ENCODE measurements at places on chromosomes 16 and 17.

DNA sequence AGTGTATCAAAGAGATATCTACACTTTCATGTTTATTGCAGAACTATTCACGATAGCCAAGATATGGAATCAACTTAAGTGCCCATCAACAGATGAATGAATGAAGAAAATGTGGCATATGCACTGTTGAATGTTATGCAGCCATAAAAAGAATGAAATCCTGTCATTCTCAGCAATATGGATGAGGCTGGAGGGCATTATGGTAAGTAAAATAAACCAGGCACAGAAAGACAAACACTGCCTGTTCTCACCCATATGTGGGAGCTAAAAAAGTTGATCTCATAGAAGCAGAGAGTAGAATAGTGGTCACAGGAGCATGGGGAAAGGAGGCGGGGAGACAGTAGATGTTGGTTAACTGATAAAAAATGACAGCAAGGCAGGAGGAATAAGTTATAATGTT lies 561.8 kb downstream of the TOX3 start:
- no peak for DNase-seq

DNA sequence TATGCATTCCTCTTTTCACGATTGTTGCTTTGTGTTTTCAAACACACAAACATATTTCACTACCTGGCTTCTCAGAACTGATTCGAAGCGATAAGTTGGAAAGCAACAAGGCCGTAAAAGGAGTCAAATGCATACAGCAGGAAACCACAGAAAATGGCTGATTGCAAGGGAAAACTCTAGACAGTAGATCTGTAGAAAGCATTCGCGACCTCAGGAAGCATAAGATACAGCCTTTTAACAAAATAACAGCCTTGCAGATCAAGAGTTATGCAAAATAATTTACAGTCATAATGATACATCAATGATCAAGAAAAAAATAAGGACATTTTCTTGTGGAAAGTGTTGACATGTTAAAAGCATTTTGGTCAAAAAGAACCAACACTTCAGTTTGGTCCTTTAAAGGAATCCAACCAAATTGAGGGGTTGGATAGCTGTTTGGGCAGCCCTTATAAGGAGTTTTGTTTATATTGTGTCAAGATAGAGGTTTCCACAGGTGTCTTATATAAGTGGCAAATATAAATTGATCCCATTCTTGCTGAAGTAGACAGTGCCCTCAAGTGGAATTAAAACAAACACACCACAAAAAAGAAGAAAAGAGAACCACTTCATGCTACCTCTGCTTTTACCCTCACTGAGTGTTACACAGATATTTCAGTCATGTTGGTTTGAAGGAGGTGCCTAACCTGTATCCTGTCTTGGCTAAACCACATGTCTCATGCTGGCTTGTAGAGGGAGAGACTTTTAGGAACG lies 5.5 kb downstream of the CYLD start:
- DNase-seq: peak; percentile 47

GRCh38 chr17:32487473-32488176 lies 832 bp downstream of the CDK5R1 start:
- DNase-seq: no peak

- DNase-seq: no peak
Measured at GRCh38 chr16:11379420-11379819, 34.2 kb downstream of the RMI2 start.

DNA sequence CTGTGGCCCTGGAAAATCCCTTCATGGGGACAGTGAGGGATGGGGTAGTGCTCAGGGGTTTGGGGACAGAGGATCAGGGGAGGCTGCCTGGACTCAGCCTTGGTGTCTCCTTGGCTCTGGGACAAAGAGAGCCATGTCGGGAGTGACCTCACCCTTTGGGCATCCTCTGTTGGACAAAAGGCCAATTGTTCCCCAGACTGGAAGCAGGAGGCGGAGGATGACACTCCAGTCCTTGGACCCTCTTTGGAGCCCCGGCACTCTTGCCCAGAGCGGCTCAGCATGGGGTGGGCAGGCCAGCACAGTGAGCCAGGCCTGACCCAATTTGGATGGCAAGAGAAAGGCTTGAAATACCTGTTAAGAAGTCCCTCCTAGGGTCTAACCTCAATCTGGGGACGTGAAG lies 39.4 kb upstream of the PHB1 start:
- DNase-seq: no peak

GRCh38 chr16:64096689-64097088 lies 1025.2 kb downstream of the CDH11 start:
- DNase-seq: no peak

GRCh38 chr16:21937336-21937829 lies 15.8 kb upstream of the UQCRC2 start:
- DNase-seq: no peak

- peak; percentile 99 for DNase-seq
Measured at GRCh38 chr16:22297114-22297870, at the start of gene POLR3E. Gene POLR3E, plus strand, starts transcription at chr16:22297409. Its CDS starts 5,560 bp downstream, at chr16:22302969.

GRCh38 chr16:2468725-2469398 lies 2.2 kb upstream of the NTN3 start:
- DNase-seq: peak; percentile 71

DNA sequence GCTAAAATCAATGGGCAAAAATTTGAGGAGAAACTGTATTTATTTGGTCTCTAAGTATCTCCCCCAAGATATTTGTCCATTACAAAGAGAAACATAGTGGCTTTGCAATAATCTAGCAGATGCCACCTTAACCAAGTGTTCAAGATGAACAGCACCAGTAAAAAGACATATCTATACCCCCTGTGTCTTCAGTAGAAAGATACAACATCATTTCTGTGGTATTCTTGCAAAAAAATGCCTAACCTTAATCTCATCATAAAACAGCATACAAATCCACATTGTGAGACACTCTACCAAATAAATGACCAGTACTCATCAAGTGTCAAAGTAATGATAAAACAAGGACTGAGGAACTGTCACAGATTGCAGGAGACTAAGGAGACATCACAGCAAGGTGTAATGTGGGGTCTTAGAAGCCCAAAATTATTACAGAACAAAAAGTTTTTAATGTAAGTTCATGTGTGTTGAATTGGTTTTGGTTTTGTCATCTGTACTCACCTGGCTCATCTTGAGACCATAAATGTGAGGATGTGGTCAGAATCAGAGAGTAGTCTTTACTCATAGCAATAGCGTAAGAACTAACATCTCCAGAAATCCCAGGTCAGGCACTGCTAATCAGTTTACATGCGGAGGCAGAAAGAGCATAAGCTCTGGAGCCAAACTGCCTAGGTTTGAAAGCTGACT lies 77.2 kb downstream of the AATF start:
- DNase-seq: no peak

DNA sequence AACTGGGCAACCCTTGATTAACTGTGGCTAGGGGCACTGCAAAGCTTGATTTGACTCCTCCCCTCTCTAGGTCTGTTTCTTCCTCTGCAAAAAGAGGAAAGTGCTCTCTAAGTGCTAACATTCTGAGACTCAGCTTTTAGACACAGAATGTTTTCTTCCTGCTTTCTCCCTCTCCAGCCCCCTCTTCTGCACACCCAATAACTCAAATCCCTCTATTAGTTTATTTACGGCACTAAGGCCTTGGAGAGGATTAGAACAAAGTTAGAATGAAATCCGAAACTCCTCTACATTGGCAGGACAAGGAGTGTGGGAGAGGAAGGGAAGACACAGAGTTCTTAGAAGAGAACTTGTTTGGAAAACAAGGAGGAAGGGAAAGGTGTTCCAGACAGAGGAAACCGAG lies 3.3 kb upstream of the SBK1 start:
- no peak for DNase-seq

- no peak for DNase-seq
Measured at GRCh38 chr16:56967733-56968132, 6.0 kb downstream of the CETP start.

- no peak for DNase-seq
Measured at GRCh38 chr17:69575346-69575761, 160.9 kb downstream of the MAP2K6 start.

DNA sequence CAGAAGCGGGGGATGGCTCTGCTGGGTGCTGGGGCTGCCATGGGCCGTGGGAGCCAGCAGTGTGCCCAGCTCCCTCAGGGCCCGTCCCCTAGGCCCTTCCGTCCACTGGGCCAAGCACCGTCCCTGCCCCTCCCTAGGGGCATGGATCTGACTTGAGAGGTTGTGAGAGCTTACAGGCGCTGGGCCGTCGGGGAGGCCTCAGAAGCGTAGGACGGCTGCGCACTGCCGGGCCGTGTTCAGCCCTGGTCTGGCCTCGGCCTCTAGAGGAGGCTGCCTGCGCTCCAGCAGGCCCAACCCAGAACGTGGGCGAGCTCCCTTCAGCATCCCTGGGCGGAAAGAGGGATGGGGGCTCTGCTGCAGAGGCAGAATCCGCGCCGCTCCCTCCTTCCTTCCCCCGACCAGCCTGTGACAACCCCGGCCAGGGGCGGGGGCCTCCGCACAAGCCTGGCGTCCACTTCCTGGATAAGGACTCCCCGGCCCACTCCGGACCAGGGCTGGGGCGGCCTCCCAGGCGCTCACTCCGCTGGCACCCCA lies 685 bp upstream of the MPG start:
- peak; percentile 45 for DNase-seq

- DNase-seq: no peak
Measured at GRCh38 chr16:61877436-61877835, 158.8 kb downstream of the CDH8 start.

- no peak for DNase-seq
Measured at GRCh38 chr17:45925311-45925710, 31.0 kb downstream of the MAPT start.

- no peak for DNase-seq
Measured at GRCh38 chr16:68090533-68090932, 5.4 kb downstream of the NFATC3 start.

DNA sequence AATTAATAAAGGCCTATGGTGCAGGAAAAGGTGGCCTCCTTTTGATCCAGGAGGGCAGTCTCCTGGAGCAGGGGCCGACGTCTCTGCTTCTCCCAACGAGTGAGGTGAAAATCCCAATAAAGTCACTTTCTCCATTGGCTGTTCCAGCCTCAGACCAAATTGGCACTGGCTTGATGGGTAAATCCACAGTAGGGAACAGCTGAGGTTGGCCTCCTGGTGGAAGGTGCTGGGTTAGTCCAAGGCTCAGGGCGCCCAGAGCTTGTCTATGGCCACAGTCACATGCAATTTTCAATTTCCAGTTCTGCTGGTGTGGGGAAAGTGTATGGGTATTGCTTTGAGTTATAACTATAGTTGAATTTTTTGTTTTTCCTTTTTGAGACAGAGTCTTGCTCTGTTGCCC lies 79.0 kb downstream of the NETO2 start:
- DNase-seq: no peak

DNA sequence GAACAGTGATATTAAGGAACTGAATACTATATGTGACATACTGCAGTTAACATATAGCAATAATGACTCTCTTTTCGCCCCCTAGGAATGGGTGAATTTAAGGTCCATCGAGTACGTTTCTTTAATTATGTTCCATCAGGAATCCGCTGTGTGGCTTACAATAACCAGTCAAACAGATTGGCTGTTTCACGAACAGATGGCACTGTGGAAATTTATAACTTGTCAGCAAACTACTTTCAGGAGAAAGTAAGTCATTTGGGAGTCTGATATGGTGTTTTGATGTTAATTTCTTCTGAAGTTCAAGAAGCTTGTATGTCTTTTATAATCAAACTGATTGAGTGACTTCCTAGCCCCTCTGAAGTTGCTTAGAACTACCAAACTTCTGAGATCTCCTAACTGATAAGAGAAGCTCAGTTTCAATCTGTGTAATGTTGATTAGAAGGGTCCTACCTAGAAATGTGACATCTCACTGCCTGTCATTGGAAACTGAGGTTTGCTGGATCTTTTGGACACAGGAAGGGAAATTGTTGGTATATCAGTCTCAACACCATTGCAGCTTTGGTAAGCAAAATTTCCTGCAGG lies 1.0 kb downstream of the UTP4 start:
- DNase-seq: no peak

DNA sequence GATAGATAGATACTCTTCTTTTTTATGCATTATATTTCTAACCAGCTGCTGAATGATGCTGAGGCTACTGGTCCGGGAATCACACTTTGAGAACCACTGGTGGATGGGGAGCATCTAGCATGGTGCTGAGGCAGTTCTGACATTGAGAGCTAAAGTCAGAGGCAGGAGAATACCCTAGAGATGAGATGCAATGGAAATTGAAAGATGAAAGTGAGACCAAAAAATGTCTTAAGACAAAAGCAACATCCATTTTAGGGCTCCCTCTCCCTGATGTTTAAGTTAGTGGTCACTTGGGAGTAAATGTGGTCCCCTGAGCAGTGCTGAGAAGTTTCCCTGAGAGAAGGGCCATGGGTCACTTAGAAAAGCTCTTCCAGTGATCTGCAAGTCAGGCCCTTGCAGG lies 6.8 kb downstream of the PCTP start:
- no peak for DNase-seq

GRCh38 chr16:20396846-20397467 lies 7.6 kb downstream of the PDILT start:
- no peak for DNase-seq

- no peak for DNase-seq
Measured at GRCh38 chr16:11432856-11433395, 87.7 kb downstream of the RMI2 start.

DNA sequence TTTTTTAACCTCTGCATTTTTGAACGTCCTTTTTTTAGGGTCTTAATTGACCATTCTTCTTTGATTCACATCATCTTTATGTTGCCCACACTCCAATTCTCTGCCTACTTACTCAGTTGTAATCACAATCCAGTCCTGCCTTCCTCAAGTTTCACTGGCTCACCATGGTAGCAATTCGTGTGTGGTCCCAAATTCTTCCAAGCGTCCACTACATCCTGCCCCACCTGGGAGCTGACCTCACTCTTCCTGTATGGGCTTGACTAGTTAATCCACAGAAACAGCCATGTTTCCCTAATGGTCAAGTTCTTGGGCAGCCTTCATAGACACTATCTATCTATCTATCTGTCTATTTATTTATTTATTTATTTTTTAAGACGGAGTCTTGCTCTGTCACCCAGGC lies 7.1 kb downstream of the TLCD2 start:
- DNase-seq: no peak

GRCh38 chr16:4064950-4065352 lies 51.3 kb downstream of the ADCY9 start:
- peak; percentile 70 for DNase-seq

DNA sequence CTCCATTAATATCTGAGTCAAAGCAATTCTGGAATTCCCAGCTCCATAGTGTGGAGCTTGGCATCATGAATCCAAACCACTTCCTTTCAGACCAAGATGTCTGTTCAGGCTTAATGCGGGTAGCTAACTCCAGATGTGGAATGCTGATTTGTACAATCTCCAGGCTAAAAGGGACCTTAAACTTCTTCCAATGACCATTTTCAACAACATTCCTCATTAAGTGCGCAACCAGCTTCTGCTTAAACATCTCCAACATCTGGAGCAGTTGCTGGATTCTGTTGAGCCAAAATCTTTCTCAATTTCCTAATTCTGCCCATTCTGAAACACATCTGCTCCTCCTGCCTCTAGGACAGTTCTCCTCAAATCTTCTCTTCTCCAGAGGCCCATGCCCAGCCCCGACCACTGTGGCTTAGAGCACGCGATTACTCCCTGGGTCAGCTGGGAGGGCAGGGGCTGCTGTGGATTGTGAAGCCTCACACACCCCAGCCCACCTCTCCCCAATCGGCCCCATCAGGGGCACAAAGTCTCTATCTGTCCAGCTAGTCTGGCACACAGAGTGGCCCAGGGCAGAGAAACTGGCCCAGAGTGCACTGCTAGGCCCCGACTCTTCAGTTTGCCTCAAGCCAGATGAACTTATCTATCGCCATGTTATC lies 36.2 kb downstream of the ASPA start:
- DNase-seq: no peak

GRCh38 chr16:70589998-70590471 lies 56.3 kb upstream of the IL34 start:
- DNase-seq: no peak

- DNase-seq: no peak
Measured at GRCh38 chr17:15262291-15263205, 2.6 kb downstream of the PMP22 start.

All from DND-41 (cell line).